Central memory CD8-positive, alpha-beta T cell (primary cell): ENCODE measurements at places on chromosomes 5 and 9.

DNA sequence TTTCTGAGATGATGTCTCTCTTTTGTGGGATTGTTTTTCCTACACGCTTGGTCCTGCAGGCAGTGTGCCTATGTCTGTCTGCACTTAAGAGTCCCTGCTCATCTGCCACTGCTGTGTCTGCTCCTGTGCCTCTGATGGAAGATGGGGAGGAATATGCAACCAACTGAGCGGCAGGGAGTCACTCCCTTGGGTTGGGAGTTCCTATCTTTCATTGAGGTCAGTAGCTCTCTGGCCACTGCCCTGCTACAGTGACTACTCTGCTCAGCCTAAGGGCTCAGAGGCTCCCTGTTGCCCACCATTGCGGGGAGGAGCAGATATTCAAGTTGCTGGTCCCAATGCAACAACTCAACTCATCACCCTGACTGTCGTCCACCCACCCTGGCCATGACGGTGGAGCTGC is 13.4 kb upstream of the FAM163B start:
- DNase-seq = no peak

DNA sequence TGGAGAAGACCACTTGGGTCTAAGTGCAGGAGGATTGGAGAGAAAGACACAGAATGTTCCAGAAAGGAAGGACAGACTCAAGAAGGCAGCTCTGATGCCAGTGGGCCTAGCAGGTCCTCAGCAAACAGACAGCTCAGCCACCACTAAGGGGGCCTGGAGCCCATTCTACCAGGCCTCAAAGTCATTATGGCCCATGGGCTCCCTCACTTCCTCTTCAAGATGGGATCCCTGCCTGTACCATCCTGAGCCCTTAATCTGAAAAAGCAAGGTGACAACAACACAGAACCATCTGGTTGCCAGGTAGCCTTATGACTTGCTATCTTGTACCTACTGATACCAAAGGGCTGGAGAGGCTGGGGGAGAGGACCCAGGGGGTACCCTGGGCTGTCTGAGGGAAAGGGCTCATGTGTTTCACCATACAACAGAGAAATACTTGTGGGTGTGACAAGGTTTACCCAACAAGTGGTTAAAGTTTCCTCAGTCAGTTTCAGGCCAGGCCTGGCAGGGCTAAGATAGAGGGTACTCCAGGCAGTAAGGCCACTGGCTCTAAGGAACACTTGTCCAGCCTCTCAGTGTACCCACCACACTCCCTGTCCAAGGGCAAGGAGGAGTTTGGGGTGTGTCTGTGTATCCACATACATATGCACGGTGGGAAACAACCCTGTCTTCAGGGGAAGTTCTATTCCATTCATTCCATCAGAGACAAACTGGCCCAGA is 30.7 kb downstream of the TCF7 start:
- DNase-seq = peak; percentile 14

DNA sequence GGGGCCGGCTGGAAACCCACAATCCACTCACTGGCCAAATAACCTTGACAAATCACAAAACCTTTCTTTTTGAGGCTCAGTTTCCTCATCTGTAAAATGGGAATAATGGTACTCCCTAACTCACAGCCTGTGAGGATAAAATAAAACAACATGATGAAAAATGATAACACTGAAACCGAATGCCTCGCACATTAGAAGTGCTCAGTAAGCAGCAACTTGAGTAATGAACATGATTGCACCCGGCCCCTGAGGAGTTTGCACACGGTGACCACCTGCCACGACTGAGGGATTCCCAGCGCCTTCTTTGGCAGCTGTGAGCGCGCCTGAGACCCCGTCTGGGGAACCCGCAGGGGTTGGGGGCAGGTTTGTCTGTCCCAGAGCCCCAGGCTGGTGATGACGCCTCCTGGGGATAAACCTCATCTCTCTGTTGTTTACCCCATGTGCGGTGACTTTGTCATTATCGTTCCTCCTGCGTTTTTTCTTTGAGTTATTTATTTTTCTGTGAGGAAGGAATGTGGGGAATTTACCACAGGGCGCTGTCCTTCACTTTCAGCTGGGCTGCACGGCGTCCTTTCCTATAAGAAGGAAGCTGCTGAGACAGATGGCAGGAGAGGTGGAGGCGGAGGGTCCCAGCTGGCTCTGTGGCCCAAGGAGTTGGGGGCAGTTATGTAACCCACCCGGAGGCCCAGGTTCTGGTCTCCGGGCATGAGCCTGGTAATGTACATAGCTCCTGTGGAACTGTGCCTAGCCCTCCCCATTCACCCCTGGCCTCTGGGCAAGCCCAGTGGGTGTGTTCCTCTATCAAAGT is 3.0 kb upstream of the SYNPO start:
- no peak for DNase-seq

DNA sequence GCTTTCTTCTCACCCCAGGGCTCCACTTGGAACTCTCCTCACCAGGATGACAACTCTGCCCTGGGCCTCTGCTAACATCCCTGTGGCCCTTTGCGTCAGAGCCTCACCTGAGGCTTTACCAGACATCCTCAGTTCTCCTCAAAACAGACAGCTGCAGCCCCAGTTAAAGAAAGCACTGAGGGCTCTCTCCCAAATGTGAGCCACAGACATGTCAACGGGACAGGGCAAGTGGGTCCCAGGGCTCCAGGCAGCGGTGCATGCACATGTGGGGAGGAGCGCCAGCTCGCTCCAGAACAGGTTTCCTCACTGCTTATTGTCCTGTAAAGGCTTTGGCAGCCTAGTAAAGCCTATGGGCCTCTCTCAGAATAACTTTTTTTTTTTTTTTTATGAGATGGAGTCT is 37.3 kb downstream of the IPPK start:
- DNase-seq = no peak

GRCh38 chr9:97615439-97616072 is 17.6 kb downstream of the TSTD2 start:
- peak; percentile 36 for DNase-seq

- no peak for DNase-seq
These were observed 26.5 kb downstream of the ELAVL2 start for GRCh38 chr9:23799521-23799920.

DNA sequence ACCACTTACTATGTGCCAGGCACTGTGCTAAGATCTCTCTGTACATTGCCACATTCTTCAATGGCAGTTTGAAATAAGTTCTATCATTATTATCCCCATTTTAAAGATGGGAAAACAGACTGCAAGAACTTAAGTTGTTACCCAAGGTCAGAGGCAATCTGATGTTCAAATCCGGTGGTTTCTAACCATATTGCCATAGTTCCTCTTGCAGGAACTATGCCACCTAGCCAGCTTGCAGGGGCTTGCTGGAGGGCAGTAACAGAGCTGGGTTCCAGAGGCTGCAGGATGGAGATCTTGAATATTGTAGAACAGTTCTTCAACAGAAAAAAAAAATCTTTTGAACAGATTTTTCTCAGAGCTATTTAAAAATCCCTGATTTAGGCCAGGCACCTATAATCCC is 71.8 kb upstream of the TNFAIP8 start:
- no peak for DNase-seq

GRCh38 chr5:73911761-73912393 is 285.9 kb downstream of the ARHGEF28 start:
- DNase-seq = no peak

DNA sequence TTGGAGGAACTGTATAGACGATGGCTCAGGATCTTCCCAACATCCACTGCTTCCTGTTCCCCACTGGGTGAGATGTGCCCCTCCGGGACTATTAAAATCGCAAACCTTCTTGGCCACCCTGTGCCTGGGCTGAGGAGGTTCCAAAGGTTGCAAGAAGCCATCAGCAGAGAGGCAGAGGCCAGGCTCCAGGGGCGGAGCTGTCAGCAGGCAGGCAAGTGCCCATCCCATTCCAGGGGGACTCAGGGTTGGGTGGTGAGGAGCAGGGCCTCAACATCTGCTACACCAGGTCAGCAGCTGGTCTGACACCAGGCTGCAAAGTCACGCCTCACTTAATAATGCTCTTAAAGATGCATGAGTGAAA is 2.2 kb downstream of the BTNL3 start:
- no peak for DNase-seq

GRCh38 chr5:62299600-62299999 is 6.4 kb upstream of the KIF2A start:
- DNase-seq = no peak

DNA sequence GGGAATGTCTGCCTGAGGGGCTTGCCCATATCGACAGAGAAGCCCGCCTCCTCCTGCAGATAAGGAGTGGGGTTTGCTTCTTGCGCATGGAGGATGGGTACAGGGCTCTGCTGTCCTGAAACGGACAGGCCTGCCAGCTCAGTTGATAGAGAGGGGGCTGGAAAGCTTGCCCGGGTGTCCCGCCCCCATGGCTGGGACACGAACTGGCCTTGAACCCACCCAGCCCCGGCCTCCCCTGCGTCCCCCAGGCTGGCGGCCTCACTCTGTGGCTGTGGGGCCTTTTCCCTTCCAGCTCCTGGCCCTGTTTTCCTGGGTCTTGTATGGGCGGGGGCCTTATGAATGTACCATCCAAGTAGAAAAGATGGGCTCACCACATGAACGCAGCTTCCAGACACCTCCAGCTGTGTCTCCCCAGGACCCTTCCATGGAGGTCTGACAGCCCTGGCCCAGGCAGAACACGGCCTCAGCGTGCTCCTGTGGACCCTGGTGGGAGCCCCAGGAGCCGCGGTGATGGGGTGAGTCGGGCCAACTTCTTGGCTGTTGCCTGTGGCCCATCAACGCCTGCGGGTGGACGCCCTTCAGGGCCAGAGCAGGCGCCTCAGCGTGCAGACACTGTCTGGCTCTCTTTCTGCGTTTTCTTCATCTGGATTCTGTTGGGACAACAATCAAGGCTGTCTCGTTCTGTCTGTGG is 15.9 kb upstream of the SLC2A6 start:
- no peak for DNase-seq

DNA sequence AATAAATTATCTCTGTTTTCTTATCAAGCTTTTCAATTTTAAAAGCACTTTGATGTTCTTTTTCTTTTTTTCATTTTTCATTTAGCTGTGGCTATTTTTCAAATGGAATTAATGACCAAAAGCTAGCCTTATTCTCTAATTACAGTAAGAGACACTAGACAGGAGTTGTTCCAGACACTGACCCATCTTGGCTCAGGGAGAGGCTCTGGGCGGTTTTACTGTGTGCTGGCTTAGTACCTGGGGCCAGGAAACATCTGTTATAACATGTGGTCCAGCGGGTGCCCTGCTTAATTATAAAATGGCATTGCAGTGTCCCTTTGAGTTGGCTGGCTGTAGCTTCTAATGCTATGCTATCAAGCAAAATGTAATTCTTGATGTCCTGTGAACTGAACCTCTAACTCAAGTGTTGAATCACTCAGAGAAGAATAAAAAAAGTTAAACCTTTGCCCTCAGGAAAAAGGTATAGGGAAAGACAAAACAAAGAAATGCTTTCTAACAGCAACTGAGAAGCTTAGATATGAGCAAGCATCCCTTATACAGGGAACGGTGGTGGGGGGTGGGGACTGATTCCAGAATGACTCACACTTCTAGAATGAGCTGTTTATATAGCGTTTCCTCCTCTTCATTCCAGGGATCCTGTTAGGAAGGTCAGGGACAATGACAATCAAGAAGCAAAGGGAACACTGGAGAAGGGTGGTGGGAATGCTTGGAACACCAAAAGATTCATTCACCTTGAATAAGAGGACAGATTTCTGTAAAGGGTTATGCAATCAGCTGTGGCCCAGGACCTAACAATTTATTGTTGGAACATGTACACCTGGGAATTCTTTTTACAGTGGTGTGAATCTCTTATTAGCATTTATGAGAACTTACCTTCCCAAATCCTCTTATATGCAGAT is 58.7 kb upstream of the NFIB start:
- DNase-seq = no peak

DNA sequence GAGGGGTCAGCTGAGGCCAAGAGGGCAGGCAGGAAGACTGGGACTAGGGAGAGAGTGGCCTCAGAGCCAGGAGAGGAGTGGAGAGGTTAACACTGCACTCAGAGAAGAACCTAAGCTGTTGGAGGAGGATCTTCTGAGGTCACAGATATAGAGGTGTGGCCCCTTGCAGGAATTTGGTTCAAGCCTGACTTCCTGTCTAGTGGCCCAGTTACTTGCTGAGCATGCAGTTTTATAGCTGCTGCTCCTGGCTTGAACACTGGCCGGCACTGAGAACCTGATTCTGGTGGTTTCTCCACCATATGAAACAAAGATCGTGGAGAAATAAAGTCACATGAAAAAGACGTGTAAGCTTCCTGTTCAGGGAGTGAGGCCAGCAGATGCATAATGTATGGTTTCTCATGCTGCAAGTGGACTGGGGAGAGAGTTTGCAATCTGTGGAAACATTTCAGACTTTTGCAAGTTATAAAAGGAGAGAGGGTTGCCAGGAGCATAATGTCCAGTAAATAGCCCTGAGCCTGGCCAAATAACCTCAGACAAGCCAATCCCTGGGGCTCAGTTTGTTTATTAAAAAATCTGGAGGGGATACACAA is 82.6 kb downstream of the GALNT10 start:
- DNase-seq = no peak

GRCh38 chr5:181058321-181058720 is 18.3 kb downstream of the BTNL9 start:
- no peak for DNase-seq

DNA sequence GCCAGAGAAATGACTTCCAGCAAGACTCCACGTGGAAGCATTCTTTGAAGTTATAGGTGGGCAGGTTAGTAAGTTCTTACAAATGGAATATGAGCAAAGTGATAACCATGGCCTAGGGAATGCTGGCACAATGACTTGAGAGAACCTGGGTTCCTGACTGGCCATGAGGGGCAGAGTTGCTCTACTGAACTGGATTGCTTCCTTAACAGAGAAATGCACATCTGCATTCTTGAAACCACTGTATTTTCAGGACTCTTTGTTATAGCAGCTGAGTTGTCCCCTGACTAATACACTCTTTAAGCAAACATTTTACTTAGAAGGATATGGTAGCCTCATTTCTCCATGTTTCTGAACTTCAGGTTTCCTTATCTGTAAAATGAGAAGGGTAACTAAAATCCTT is 108.3 kb upstream of the GNA14 start:
- no peak for DNase-seq
